ENCODE measurements at places on chromosomes 2 and 18.

- DNase-seq: no peak
Measured at GRCh38 chr18:43800584-43800983, 523.3 kb upstream of the SYT4 start.

GRCh38 chr18:9796935-9797549 is 88.7 kb upstream of the TXNDC2 start:
- DNase-seq: peak; percentile 40

DNA sequence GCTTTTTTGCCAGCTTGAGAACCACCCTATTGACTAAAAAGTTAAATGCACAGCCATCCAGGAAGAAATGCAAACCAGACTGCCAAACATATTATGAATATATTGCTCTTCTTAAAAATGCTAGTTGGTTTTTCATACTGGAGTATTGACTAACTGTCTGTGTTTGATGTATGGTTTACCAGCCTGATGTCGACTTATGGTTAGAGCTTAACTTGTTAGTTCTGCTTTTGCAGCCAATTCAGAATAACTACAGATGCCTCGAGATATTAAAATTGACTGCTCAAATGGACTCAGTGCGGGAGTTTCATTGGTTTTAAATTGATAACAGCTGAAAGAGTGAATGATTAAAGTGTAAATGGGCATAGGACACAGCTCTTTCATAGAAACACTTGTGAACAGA is 369.8 kb downstream of the ARHGAP15 start:
- DNase-seq: no peak

- DNase-seq: no peak
Measured at GRCh38 chr2:3749201-3749600, 45.8 kb downstream of the DCDC2C start.

DNA sequence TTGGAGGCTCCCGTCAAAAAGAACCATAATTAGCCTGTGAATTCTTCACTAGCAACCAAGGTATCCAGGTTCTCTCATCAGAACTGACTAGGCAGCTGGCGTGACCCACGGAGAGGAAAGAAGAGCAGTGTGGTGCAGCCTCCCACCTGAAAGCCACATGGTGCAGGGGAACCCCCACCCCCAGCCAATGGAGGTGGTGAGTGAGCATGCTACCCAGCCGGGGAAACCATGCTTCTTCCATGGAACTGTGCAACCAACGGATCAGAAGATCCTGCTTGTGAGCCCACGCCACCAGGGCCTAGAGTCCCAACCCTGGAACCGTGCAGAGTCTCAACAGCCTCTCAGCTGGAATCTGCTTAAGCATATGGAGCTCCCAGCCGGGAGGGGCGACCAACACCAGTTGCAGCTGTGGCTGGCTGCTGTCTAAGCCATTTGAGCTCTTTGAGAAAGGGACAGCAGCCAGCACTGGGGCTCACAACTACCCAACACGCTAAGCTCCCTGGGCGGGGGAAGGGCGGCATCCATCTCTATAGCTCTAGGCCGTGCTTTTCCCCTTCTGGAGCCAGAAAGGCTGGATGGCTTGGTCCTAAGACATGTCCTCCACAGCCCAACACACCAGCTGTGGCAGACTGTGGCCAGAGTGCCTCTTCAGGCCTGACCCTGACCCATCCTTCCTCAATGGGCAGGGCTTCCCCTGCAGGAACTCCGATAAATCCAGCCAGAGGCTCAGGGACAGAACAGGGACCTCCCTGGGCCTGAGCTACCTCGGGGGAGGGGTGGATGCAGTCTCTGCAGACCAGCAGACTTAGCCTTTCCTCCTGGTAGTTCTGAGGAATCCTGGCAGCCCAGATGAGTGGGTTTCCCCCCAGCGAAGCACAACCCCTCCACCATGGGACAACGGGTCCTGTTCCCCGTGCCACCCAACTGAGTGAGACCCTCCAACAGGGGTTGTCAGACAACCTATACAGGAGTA is 151.4 kb upstream of the NXPH2 start:
- no peak for DNase-seq
